ENCODE measurements at places on chromosomes 13 and 19.

- no peak for DNase-seq
Measured at GRCh38 chr19:32692727-32693061, 1.1 kb downstream of the NUDT19 start.

DNA sequence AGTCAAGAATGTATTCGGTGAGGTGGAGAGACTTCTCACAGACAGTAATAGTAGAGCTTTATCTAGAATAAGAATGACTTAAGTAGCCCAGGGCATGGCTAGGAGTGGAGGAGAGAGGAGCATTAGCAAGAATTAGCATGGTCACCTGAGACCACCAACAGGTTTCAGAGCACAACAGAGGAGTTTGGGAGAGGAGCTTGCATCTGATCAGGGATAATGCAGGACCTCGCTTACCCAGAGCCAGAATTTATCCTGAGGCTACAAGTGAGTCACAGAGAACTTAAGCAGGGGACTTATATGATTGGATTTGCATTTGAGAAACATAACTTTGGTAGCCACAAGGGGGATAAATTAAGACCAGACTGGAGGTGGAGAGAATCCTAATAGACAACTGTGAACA lies 102.1 kb upstream of the FNDC3A start:
- no peak for DNase-seq

DNA sequence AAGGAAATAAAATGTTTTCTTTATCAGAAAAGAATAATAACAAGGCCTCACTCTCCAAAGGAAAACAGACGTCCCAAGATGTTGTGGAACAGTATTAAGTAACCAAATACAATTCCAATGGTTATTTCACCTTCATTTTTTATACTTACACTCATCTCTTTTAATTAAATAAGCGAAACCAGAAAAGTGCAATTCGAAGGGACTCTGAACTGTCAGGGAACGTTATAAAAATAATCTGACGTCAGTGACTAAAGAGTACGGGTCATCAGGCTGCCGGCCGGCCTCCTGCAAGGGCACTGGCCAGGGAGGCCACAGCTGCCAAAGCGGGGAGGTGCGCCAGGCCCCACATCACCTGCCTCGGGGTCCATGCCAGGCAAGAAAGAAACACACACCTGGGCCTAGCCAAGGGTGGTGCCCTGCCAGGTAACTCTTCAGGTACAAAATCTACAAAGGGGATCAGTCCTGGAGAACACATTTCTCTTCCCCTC lies 61.2 kb downstream of the CDADC1 start:
- DNase-seq, result no peak

DNA sequence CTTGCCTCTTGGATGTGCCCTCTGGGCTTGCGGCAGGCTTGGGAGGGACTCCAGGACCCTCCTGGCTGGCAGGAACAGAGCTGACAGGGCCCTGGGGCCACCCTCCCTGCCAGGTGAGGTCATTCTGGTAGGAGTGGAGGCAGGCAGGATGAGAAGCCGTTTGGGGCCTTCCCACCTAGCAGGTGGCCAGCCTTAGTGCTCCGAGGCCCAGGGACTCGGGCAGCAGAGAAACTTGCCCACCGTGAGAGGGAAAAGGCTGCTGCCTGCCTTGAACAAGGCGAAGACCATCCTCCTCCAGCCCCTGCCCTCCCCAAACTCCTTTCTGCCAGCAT lies 8.5 kb downstream of the RFX1 start:
- DNase-seq, result no peak

DNA sequence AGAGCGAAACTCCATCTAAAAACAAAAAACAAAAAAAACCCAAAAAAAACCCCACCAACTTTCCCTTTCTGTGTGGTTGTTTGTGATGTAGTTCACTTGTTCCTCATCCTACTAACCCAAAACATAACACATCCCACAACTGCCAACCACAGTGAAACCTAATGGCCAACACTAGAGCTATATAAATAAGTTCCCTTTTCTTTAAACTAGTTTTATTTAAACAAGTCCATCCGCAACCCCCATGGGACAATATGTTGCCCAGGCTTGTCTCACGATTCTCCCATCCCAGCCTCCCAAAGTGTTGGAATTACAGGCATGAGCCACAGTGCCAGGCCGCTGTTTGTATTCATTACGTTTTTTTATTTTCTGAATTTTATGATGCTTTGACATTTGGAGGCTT lies 71.2 kb upstream of the ADGRE5 start:
- DNase-seq, result no peak

- no peak for DNase-seq
Measured at GRCh38 chr19:10685210-10685609, 16.0 kb upstream of the QTRT1 start.

DNA sequence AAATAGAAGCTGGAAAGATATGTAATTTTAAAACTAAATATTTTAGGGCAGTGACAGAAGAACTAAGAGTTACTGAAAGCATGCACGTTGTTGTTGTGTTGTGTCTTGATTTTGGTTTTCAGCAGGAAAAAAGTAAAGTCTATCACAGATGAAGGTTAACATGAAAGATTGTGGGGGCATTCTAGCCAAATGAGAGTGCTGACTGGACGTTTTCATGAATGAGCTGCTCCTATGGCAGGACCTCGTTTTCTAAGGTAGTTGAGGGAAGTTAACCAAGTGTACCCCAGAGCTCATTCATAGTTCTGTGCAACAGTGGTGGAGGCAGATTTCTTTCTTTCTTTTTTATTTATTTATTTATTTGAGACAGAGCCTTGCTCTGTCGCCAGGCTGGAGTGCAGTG lies 194.6 kb upstream of the IRS2 start:
- DNase-seq, result no peak

DNA sequence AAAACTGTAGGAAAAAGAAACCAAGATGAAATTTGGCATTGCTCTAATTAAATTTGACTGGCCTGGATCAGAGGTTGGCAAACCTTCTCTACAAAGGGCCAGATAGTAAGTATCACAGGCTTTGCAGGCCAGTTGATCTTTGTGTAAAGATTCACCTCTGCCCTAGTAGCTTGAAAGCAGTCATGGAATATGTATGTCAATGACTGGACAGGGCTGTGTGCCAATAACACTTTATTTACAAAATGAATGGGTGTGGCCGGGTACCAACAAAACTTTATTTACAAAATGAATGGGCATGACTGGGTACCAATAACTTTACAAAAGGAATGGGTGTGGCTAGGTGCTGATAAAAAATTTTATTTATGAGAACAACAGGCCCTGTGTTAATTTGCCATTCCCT lies 20.0 kb downstream of the SIN3B start:
- no peak for DNase-seq
